ENCODE measurements at places on chromosomes 5 and 9.
A peak's percentile ranks its signal among the peaks of the same experiment; 100 is the strongest.

- DNase-seq = no peak
Measured at GRCh38 chr5:4124221-4124970, 528.8 kb downstream of the IRX1 start.

- DNase-seq = no peak
Measured at GRCh38 chr5:14161825-14162556, 18.8 kb downstream of the TRIO start.

DNA sequence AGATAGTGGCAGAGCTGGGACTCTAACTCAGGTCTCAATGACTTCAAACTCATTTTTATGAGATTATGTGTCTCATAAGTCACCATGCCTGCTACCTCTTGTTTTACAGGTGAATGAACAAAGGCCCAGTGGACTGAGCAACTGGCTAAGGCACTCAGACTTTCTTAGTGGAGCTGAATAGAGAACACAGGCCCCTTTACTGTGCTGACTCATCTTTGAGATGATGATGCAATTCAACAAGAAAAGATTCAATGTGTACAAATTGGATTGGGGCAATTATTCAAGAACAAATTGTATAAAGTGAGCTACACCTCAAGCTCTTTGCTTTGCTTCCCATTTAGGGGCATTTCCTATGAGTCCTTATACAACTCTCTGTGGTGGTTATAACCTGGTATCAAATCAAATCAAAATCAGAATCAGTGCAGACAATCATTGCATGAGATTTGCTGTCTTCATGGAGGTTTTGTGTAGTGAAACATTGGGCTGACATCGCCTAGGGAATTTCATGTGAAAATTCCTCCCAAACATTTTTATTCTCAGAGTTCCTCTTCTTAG lies 84.3 kb upstream of the PPP2R2B start:
- DNase-seq = no peak

DNA sequence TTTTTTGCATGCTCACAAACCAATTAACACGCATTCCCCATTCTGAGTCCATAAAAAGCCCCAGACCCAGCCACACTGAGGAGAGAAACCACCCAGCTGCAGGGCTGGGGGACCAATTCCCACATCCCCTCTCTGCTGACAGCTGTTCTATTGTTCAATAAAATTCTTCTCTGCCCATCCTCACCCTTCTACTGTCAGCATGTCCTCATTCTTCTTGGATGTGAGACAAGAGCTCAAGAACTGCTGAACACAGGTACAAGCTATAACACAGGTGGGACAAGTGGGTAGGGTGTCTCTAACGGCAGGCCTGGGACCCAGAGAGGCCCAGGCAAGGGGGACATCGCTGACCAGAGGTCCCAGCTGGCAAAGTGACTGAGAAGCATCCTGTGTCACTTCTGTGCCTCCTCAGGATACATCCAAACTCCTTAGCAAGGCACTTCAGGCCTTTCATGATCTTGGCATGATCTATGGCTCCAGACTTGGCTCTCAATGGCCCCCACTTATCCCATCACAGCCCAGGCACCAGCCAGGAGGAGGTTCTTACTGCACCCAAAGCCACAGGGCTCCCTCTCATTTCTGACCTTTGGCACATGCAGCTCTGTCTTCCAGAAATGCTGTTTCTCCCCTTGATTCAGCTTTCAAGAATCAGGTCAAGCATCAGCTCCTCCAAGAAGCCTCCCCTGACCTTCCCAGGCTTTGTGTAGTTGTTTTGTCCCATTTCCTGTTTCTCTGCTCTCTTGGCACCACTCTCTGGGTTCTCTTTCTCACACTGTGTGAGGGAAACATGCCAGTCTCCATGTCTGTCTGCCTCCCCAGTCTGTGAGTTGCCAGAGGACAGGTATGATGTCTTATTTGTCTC lies 7.3 kb upstream of the ALDH1B1 start:
- DNase-seq = no peak

- no peak for DNase-seq
Measured at GRCh38 chr5:143121135-143121475, 282.4 kb downstream of the NR3C1 start.

GRCh38 chr9:113580041-113580953 lies 116.8 kb downstream of the RGS3 start:
- DNase-seq = peak; percentile 89

- DNase-seq = no peak
Measured at GRCh38 chr5:68225188-68225910, 9.8 kb downstream of the PIK3R1 start.

DNA sequence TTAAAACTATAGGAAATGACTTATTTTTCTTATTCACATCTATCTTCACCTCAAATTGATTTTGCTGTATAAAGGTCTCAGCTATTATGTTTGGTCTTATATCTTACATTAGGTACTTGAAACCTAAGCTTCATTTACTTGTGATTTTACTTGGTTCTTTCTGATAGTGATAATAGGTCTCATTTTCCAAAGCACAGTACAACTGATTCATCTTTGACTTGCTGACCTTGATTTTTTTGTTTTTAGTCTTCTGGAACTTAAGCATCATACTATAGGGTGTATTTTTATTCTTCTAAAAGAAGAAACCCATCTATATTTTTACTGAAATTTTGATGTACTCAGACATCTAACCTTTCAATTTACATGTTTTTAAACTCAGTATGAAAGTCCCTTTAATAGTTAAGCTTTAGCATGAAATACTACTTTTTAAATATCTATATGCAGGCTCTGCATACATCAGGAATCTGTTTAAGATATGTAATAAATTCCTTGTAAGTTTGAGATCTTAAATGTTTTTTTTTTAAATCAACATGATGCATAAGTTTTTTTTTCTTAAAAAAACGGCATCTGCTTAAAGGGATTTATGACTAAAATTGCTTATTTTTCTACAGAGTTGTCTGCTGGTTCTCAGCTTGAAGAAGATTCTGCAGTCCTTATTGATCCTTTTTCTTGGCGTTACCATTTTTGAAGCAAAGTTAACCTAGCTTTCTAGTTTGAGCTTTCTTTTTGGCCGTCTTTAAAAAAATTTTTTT lies 13.3 kb downstream of the MATR3 start:
- DNase-seq = no peak

DNA sequence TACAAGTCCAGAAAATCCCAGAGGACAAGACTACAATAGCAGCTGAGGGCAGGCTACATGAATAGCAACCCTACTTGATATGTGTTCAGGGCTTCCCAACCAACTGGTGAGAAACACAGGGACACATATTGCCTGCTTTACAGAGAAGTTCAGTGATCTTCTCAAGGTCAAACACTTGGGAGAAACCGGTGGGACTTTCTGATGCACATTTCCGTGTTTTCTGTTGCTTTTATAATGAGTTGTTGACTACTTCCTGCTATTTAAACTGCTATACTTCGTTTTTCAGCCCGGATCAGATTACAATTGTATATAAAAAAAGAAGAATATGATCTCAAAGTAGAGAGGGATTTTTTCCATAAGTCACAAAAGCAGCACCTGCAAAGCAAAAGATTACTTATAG lies 175.1 kb downstream of the SNX18 start:
- DNase-seq = no peak

GRCh38 chr9:121711797-121712196 lies 60.4 kb downstream of the DAB2IP start:
- DNase-seq = no peak

DNA sequence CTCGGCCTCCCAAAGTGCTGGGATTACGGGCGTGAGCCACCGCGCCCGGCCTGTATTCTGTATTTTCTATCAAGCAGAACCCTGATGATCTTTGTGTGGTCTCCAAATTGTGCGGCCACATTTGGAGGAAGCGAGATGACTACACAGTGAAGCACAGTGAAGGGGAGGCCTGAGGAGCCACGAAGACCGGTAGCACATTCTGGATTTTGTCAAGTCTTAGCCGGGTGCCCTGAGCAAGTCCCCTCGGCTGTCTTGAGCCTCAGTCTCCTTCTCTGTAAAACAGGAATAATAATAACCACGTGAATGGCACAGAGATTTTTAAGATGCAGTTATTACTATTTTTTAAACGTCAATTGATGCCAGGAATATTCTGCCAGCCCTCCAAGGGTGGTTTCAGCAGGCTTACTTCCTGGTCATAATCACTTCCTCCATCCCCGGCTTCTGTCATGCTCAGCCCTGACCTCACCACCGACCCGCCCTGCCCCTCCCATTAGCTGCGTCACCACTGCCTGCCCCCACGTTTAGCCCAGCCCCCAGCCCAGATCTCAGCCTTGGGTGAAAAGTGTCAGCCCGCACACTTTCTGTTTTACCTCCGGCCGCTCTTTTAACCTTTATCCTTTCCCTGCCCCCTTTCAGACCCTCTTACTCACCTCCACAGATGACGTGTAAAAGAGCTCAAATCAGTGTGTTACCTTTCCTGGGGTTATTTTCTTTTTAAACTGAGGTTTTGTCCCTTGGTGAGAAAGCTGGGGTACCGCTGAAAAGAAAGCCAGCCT lies 27.0 kb upstream of the ERGIC1 start:
- DNase-seq = peak; percentile 98

DNA sequence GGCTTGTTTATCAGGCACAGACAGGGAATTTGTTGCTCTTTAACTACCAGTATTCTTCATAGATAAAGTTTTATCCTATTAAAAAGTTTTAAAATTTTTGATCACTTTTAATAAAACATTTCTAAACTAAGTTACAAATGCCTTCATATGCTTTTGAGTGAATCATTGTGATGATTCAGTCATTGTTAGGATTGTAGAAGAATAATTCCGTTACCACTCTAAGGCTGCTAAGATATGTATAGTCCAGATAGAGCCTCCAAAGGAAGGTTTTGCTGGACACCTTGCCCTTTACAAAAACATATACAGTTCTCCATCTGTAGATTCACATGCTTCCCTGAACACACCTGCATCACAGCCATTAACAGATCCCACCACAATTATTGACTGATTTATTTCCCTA lies 233.7 kb downstream of the SPOCK1 start:
- no peak for DNase-seq

- DNase-seq = no peak
Measured at GRCh38 chr5:130282049-130282448, 377.8 kb downstream of the CHSY3 start.

- DNase-seq = no peak
Measured at GRCh38 chr5:67334373-67334772, 137.8 kb upstream of the CD180 start.

GRCh38 chr9:77587042-77587441 lies 61.1 kb downstream of the GNA14 start:
- DNase-seq = no peak

GRCh38 chr5:149265597-149265996 lies 6.1 kb upstream of the AFAP1L1 start:
- no peak for DNase-seq

GRCh38 chr5:72662936-72663335 lies 153.5 kb upstream of the TNPO1 start:
- DNase-seq = no peak
